ENCODE measurements at places on chromosomes 7 and 10. TPM values are rescaled to one million over a fixed set of nuclear protein-coding genes. Genes with fewer than 3 reads are reported as not detected.

DNA sequence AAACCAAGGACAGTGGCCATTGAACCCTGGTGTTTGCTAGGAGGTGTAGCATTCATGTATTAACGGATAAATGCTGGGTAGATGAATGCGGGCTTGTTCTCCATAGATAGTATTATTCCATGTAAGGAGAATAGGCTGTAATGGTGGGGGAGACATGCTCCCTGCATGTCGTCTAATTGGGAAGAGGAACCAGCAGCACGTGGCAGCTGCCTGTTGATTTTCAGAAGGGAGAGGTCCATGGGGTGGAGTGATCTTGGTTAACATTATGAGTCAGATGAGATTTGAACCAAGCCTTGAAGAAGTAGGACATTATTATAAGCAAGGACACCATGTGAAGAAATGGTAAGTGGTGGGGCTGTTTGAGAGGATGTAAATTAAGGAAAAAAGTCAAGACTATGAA lies 112.5 kb downstream of the WNT2 start:
- DNase-seq = no peak

SH2D4B gene
- 0.31 TPM for total RNA-seq

GRCh38 chr10:53491774-53492173 lies 719.2 kb upstream of the MBL2 start:
- DNase-seq = no peak

DNA sequence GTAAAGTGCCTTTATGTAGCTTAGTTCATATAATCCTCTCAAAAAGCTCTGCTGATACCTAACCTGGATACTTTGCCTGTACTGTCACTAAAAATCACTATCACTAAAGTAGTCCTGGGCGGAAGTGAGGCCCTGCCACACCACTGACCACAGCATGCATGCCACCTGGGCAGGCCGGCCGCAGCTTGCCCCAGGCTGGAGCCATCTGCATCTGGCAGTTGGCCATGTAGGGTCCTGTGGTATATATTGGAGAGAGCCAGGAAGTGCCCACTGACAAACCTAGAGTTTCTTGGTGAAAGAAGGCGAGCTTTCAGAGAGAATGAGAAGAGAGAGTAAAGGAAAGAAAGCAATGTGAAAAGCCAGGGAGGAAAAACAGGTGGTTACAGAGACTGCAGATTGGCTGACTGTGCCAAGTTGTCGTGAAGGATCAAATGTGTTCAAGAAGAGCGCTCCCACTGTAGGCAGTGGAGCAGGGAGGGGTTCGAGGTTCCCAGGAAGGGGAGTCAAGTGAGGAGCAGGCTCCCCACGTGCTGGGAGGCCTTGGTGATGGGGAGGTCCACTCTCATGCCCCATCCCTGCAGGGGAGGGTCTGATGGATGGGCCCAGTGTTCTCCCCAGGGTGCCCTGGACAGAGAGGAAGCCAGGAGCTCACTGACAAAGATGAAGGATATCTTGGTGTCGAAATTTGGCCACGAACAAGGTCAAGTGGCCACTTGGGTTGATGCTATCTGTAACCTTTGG lies 13.6 kb downstream of the LOXL4 start:
- no peak for DNase-seq

DNA sequence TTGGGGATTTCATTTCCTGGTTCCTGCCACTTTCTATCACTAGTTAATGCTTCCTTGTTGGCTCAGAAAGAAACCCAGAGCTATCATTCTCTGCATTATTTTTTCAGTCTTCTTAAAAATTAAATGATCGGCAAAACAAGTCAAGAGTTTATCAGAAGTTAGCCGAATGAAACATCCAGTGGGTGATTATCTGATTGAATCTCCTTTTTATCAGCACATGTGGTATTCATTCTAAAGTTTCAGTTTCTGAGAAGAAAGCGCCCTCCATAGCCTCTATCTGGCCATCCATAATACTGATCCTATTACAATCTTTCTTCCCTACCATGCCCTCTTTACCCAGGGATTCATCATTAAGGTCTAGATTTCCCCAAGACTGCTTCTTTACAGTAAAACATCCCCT lies 71.8 kb downstream of the OSBPL3 start:
- no peak for DNase-seq

DNA sequence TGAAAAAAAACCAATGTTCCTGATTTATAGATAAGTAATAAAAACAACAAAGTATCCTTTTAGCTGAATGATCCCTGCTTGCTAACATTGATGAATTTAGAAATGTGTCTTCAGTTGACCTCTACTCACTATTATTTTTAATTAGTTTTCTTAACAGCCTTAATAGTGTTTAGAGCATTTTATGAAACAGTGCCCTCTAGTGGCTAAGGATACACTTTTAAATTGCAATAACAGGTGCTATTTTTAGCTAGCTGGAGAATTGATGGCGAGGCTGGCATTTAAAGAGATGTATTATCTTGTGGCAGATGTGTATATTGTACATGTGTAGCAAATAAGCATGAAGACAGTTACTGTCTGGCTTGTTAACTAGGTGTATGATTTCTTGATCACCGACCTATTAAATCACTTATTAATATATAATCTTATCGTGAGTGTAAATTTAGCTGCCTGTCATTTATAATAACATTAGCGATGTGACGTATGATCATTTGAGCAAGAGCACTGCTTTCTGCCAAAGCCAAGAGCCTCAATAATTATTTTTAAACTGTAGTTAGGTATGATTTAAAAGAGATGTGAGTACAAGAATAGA lies 451.9 kb downstream of the DPP6 start:
- no peak for DNase-seq

GRCh38 chr7:143183024-143183423 lies at the start of gene TAS2R39:
TAS2R39 (plus strand) TSS chr7:143183419; CDS start chr7:143183419, 0 bp downstream.
- no peak for DNase-seq

RGS10 gene
- total RNA-seq = 132 TPM

DNA sequence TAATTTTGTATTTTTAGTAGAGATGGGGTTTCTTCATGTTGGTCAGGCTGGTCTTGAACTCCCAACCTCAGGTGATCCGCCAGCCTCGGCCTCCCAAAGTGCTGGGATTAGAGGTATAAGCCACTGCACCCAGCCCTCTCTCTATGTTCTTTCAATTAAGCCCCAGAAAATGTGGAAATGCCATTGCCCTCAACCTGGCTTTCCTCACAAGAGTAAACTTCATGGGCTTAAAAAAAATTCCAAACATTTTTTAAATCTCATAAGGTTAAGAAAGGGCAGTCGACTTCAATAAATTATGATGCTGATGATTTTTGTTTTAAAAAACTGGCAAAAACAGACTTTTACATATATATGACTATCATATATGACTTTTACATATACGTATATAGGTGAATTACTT lies 107.6 kb downstream of the TES start:
- no peak for DNase-seq

- no peak for DNase-seq
These were observed 752 bp downstream of the LRMDA start for GRCh38 chr10:75432176-75432575.

CASP7 gene
- 8.6 TPM for total RNA-seq

GRCh38 chr7:69864822-69865221 lies 266.5 kb downstream of the AUTS2 start:
- DNase-seq = no peak

DNA sequence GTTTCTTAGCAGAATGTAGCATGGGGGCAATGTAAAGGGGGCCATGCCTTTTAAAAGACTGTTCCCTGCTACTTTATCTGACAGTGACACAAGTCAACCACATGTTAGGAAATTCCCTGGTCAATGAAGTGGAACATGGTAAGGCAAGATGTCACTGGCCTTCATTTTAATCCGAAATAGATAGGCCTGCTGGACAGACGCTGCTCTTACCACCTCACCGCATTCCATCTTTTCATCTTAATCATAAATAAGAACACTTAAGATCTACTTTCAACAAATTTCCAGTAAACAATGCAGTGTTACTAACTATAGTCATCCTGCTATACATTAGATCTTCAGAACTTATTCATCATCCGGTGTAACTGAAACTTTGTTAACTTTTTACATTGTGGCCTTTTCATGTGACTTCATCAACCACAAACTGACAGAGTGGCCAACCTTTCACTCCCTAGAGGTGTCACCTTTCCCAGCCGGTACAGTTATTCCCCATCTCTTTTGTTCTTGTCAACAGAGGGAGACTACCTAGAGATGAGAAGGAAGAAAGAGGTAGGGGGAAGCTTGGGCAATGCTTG lies 15.6 kb downstream of the ASB4 start:
- no peak for DNase-seq
